Fibroblast of skin of scalp (primary cell): ENCODE measurements at places on chromosomes 5 and 9.
A peak's percentile ranks its signal among the peaks of the same experiment; 100 is the strongest.

DNA sequence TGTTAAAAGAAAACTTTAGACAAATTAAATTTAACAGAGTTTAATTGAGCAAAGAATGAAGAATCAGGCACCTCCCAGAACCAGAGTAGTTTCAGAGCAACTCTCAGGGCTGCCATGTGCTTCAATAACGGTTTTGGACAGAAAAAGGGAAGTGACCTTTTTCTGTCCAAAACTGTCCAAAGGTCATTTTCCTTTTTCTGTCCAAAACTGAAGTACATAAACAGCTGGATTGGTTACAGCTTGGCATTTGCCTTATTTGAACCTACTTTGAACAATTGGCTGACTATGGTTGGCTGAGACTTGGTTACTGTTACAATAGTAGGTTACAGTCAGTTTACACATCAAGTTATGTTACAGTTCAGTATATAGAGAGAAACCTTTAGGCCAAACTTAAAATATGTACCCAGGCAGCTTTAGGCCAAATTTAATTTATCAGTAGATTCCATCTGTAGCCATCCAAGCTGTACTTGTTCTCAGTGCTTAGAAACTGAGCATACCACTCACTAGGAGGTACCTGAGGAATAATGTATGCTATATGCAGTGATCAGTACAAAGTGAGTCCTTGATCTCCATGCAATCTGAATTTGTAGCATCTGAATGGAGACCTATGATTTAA, 44.0 kb downstream of the C9orf85 start:
- no peak for DNase-seq

GRCh38 chr9:37984672-37985611, 81.0 kb upstream of the SLC25A51 start:
- peak; percentile 81 for DNase-seq

GRCh38 chr9:134888603-134889190, 8.1 kb downstream of the FCN2 start:
- no peak for DNase-seq

- DNase-seq = no peak
Measured at GRCh38 chr5:1470762-1471211, 25.5 kb upstream of the SLC6A3 start.

GRCh38 chr5:30324083-30324482, 869.4 kb upstream of the CDH6 start:
- DNase-seq = no peak

GRCh38 chr9:4242239-4242638, 57.6 kb downstream of the GLIS3 start:
- no peak for DNase-seq

DNA sequence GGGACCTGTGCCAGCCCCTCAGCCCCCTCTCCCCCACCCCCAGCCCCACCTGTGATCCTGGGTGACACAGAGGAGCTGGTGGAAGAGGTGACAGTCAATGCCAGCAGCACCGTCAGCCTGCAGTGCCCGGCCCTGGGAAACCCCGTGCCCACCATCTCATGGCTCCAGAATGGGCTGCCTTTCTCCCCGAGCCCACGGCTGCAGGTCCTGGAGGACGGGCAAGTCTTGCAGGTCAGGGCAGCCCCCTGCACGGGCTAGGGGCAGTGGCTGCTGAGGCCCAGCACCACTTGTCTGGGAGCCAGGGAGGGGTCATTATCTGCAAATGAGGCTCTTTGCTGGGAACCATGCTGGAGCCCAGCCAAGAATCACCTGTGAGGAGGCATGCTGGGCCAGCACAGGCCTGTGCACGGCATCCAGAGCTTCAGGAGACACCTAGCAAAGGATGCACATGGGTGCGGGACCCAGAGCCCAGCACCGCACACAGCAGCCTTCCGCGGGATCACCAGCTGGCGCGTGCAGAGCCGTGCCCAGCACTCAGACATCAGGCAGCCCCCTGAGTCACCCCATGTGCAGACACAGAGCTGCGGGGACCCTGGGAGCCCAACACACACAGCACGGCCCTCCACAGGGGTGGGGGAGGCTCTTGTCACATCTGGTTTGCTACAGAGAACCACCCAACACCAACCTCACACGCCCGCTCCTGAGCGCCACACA, 62.0 kb upstream of the ASS1 start:
- DNase-seq = no peak

GRCh38 chr9:128635266-128636023, 21.2 kb downstream of the DYNC2I2 start:
- DNase-seq = peak; percentile 98

- peak; percentile 77 for DNase-seq
Measured at GRCh38 chr5:89282554-89283510, 399.8 kb upstream of the MEF2C start.

DNA sequence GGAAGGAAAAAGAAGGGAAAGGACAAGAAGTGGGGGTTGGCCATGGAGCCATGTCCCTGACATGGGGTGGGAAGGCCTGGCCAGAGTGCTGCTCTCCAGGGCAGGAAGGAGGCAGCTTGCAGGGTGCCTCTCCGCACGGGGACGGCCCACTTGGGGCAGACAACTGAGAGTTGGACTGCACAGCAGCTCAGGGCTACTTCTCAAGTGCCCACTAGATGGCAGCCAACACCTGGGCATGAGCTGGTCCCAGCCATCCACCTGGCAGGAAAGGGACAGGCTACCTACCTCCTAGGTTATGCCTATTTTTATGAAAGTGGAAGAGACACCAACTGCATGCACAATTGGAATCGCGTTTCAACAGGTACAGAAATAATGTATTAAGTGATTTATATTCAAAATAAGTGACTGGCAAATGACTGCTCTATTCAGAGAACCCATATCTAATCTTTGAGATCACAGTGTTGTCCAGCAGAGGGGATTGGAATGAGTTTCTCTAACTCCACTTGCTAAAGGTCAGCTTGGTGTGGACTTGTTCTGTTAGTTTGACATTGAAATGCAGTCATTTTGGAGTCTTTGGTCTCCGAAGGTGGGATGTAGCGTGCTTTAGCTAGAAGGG, 113.4 kb downstream of the SYK start:
- DNase-seq = peak; percentile 72

DNA sequence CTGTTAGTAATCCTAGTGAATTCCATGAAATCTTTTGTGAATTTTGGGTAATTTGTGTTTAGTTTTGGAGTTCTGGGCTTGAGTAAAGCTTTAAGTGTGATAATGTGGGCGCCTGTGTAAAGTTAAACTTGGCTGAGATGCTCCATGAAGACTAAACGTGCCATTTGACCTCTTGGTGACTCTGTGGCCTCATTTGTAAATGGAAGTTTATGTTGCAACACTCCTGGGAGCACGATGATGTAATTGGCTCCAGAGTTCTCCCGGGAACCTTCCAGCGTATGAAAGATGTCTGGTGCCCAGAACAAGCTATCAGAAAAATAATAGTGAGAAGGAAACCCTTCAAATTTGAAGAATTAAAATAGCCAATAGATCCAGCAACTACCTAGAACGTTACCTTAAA, 981.2 kb downstream of the TLE4 start:
- no peak for DNase-seq

DNA sequence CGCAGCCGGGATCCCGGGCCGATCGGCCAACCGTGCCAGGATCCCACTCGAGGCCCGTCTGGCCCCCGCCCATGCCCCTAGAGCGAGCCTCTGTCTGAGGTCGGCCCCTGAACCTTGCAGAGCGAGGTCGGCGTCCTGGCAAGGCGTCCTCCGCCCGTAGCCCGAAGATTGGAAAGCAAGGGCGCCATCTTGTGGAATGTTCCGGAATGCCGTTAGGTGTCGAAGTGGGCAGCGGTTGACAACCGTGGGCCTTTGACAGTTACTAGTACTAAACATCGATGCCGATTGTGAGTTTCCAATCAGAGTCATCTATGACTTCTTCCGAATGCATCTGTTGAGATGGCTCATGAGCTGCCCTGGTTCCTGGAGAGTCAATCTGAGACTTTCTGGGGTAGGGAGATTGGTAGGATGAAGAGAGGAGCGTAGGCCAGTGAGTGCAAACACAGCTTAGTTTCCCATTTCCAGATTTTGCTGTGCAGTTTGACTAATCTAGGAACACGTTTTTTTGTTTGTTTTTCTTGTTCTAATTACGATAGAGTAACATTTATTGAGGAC, 923 bp upstream of the PLK2 start:
- DNase-seq = peak; percentile 88

- no peak for DNase-seq
Measured at GRCh38 chr9:12790883-12791282, 16.1 kb downstream of the LURAP1L start.

GRCh38 chr5:98927989-98928872, 576 bp downstream of the CHD1 start:
- peak; percentile 64 for DNase-seq

DNA sequence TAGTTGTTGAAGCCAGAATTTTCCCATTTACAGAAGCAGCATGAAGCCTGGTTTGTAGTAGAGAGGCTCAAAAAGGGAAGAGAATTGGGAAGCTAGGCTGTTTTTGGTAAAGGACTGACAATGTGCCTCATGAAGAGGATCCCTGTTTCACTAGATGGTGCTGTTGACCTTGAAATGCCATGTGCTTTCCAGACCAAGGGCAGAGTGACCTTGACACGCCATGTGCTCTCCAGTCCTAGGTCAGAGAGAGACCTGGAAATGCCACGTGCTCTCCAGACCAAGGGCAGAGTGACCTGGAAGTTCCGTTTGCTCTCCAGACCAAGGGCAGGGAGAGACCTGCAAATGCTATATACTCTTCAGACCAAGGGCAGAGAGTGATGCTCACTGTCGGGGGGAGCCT, 32.0 kb downstream of the UNC13B start:
- no peak for DNase-seq

DNA sequence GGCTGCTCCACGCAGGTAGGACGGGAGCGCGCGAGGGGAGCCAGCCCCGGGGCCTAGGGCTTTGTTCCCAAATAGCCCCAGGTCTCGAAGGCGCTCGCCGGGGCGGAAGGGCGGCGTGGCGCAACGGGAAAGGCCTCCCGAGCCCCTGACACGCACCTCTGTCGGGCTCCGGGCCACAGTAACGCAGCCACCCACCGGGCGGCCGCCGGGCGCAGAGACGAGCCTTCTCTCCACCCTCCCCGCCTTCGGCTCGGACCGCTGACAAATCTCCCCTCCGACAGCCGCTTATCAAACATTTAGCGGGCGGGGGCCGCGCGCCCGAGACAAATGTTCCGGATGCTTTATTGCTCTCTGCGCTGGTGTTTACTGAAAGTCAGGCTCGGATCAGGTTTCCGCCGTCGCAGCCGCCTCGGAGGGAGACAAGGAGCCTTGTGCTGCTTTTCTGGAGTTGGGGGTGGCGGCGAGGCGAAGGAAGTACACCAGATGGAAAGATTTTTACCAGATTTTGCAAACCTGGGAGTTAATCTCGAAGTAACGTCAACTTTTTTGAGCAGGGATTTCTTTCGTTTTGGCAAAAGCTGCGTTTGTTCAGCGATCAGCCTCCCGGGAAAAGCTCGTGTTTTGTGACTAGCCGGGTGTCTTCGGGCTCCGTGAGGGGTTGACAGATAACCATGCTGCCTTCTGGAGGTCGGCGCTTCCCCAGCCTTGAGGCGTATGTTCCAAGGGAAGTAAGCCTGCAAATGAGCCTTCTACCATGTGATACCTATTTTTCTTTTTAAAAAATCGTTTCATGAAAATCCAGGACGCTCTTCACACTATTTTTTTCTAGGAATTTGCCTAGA, 950 bp downstream of the RGMB start:
- DNase-seq = peak; percentile 64

DNA sequence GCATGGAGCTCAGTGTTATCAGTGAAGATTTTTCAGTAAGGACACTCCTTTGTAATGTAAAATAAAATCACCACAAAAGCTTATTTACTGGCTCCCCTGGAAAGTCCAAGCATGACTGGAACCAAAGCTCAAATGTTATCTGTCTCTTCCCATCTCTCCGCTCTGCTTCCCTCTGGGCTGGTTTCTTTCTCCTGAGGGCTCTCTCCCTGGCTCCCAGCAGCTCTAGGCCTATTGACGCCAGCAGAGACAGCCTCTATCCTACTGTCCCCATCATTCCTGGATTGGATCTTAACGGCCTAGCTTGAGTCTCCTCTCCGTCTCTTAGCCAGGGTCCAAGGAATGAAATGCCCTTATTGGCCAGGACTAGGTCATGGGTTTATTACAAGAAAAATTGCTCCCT, 86.1 kb downstream of the TMEM167A start:
- DNase-seq = no peak

GRCh38 chr9:114291064-114291474, 31.8 kb upstream of the ORM1 start:
- peak; percentile 73 for DNase-seq

- DNase-seq = no peak
Measured at GRCh38 chr9:126399251-126399650, 72.6 kb downstream of the MVB12B start.

DNA sequence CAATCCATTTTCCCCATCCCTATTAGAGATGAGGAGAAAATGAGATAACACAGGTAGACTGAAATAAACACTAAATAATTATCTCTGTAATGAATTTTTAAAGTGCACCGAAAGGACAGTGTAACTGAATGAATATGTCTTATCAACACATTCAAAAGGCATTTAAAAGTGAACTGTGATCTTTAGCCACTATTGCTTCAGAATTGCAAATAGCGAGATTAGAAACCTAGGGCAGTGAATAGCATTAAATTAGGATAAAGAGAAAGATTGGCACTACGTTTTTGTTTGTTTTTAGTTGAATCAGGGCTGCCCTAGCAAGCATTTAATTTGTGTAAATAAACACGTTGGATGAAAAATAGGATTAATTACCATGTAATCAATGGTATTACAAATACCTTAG, 537.5 kb downstream of the ELAVL2 start:
- no peak for DNase-seq

- no peak for DNase-seq
Measured at GRCh38 chr5:33715661-33716060, 176.1 kb downstream of the ADAMTS12 start.

DNA sequence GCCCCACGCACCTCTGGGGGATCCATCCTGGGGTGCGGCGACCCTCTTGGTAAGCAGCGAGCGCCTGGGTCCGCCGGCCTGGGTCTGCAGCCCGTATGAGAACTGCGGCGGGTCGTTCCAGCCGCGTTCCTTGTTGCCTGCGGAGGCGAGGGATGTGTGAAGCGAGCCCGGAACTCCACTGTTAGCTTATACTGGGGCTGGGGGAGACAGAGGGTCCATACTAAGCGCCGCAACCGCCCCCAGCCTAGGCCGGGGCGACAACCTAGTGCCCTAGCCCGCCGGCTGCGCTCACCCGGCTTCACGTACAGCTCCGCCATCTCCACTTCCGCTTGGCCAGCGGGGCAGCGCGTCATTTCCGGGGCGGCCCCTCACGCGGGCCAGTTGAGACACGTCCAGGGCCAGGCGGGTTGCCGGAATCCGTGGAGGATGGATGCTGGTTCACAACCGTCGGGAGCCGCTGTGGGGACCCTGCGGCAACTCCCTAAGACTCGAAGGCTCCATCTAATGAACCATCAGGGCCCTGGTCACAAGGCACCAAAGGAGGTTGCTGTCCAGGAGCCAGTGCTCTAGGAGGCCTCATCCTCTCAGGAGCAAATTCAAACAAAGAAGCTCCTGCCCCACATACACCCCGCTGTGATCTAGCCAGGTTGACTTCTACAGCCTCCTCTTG, at the start of gene SRA1:
TSS of gene SRA1 (minus strand) at position 338 of the 670 bp plus-strand sequence. CDS start at position 317, 21 bp downstream.
- peak; percentile 91 for DNase-seq

DNA sequence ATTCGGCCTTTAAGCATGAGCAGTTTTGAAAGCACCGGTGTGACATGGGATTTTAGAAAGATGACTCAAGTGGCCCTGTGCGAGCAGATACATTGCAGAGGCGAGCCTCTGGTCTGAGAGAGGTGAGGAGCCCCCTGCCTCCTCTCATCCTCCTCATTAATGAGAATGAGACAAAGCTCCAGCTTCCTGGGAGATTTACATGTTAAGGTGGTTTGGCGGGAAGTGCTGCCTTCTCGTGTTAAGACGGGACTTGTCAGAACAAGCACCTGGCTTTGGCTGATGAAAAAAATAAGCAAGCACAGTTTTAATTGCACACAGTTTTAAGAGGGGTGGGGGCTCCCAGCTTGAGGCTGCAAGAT, 68.1 kb downstream of the ACTL7B start:
- no peak for DNase-seq
